ENCODE measurements at places on chromosomes 3 and 15.
A peak's percentile ranks its signal among the peaks of the same experiment; 100 is the strongest.

GRCh38 chr3:11375333-11376088 is 103.3 kb downstream of the ATG7 start:
- DNase-seq: no peak

DNA sequence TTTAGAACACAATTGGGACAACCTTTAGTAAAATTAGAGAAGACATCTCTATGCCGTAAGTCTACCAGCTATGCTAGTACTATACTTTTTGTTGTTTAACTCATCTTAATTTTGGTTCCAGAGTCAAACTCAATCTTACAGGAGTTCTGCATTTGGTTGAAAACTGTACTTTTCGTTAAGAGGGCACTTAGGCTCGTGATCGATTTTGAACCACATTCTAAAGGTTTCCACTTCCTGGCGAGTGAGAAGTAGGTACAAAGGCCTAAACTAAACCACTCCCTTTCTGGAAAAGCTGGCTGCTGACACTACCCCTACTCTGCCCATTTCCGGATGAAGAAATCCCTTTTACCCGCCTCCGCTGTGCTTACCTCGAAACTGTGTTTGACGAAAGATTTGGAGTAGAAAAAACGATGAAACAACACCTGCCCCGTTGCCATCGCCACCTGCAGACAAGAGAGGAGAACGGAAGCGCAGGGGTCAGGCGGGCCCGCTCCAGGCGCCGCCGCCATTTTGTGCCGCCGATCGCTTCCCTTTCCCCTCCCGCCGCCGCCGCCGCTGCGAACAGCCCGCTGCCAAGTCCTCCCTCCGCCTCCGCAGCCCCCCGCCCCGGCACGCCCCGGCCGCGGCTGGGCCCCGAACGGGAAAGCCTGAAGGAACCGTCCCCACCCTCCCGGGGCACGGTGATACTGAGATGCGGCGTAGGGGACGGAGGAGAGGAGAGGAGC is 748 bp downstream of the CCNL1 start:
- peak; percentile 79 for DNase-seq

DNA sequence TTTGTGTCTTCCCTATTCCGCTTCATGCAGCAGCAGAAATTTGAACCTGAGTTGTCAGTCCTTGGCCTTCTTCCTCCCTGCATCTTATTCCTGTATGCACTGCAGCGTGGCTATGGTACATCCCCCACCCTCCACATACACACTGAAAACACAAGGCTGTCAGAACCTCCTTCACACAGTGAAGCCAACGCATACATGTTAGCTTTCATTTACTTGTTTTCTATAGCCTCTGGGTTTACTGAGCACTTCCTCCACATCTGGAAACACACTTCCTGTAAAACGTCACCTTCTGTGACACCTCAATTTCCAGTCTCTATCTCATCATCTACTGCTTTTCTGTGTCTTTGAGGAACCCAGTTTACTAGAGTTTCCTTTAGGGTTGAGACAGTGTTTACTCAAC is 47.0 kb downstream of the SUSD5 start:
- DNase-seq: no peak

DNA sequence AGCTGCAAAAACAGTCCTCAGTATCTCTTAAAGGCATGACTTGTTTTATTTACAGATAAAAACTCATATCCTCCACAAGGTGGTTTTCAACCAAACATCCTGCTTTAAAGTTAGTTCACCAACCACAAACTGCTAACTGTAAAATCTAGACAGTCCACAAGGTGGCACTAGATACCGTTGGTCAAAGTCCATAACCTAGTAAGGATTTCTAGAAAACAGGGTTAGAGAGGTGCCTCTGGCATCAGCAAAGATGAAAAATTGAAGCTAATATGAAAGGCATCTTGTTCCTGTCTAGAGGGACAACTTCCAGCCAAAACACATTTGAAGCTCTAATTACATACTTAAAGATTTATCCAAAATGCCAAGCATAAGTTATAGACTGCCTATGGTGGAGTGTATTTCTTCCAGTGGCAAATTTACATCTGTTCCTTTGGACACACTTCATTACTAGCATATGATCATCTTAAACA is 56.0 kb downstream of the ZMAT3 start:
- DNase-seq: peak; percentile 76

- DNase-seq: peak; percentile 19
Measured at GRCh38 chr3:42556089-42556632, 25.6 kb downstream of the SEC22C start.

GRCh38 chr3:144822671-144823070 is 851.0 kb downstream of the DIPK2A start:
- no peak for DNase-seq

- peak; percentile 33 for DNase-seq
Measured at GRCh38 chr15:40776537-40777141, 6.9 kb downstream of the C15orf62 start.

DNA sequence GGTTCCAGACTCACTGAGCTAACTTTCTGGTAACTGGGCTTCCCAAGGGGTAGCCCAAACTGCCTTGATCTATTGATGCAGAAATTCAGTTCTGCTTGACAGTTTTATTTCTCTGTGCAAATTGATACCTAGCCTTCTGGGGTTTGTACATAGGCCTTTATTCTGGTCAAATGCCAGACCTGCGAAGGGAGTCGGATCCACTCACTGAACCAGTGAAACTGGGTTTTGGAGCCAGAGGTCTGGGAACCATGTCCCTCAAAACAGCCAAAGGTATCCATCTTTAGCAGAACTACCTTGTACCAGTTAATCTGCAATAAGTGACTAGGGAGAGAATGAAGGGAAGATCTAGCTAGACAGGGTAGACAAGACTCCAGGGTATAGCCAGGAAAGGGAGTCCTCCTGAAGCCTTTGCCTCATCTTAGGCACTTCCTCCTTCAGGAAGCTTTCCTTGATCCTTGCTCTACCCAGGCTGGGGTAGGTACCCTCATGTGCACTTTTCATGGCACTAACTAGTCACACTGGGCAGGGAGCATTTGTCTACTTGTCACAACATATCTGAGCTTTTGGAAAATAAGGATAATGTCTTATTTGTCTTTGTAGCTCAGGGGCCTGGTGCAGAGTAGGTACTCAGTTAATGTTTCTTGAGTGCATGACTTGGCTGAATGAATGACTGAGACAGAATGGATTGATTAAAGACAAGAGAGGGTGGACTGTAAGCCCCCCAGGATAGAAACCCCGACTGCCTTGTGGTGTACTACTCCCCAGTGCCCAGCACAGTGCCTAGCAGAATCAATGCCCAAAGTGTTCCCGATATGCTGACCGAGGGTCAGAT is 1.4 kb upstream of the SNX33 start:
- DNase-seq: no peak
